ENCODE measurements at places on chromosomes 11 and 22. TPM values are rescaled to one million over a fixed set of nuclear protein-coding genes. Genes with fewer than 3 reads are reported as not detected.

Gene CTTN
- total RNA-seq: 428 TPM

GRCh38 chr11:118129471-118130172 lies 23.0 kb downstream of the SCN4B start:
- DNase-seq: no peak

DNA sequence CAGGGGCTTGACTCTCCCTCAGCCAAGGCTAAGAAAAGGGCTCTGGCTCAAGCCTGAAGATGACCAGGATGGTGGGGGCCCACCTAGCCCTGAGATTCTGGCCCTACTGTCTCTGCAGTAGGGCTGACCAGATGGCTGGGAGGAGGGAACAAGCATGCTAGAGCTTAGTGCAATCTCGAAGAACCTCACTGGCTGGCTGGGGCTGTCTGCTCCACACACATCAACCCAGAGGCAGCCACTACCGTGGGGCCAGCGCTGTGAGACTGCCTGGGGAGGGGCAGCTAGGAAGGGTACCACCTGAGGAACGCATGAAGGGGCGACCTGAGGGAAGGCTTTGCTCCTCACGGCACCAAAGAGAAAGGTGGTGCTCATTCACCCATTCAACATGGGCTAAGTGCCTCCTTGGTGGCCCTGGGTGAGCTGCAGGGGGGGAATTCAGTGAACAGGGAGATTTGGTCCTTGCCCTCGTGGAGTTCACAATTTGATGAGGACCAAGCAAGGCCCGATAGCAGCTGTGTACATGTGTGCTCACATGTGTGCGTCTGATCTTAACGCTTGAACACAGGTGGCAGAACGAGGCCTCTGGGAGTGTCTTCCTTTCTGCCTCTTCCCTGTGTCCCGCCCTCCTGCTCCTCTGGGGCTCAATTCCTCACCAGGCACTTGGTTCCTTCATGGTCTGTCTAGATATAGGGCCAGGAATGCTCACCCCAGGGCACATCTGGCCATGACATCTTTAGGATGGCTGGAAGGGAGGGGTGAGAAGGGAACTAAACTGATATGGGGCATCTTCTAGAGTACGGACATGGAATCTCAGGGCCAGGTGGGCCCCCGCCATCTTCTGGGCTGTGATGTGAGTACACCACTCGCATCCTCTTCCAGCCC lies 102.3 kb upstream of the PITPNB start:
- no peak for DNase-seq

- peak; percentile 93 for DNase-seq
Measured at GRCh38 chr22:37636186-37636948, 3.1 kb upstream of the SH3BP1 start.
